ENCODE measurements at places on chromosomes 1 and 21.

- DNase-seq = no peak
Measured at GRCh38 chr1:210251680-210252490, 19.3 kb downstream of the SERTAD4 start.

- DNase-seq = no peak
Measured at GRCh38 chr1:8597455-8597854, 220.0 kb downstream of the RERE start.

DNA sequence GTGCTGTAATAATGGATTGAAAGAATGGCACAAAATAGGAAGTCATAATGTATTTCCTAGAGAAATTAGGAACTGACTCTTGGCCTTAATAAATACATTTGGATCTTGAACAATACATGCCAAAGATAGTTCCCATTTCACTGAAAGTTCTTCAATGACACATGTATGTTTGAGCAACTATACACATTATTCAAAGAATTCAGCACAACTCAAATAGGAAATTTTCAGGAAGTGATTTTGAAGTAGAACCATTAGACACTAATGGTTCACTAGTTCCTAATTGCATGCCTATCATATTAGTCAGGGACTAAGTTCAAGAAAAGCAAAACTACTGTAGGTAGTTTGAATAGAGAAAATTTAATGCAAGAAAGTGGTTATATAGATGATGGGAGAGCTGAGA, 404.7 kb downstream of the LMO4 start:
- no peak for DNase-seq

- no peak for DNase-seq
Measured at GRCh38 chr1:86472152-86472551, 3.4 kb downstream of the CLCA1 start.

GRCh38 chr1:193103759-193104501, 1.3 kb downstream of the GLRX2 start:
- no peak for DNase-seq

GRCh38 chr1:198662821-198663220, 24.0 kb downstream of the PTPRC start:
- no peak for DNase-seq

DNA sequence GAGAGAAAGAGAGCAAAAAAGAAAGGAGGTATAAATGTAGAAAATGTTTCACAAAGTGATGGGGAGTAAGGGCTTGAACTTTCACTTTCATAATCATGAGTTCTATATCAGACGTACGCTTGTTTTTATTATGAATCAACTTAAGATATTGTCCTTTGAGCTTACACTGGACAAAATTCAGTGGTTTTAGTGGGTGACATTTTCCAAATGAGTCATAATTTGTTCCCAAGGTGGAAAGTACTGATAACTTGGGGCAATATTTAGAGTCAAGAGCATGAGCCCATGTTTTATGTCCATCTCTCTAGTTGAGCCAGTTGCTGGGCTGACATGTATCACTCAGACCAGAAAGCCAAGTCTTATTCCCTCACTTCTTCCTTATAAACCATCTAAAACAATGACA, 161.6 kb downstream of the CHRM3 start:
- DNase-seq = no peak

- no peak for DNase-seq
Measured at GRCh38 chr1:44819196-44819607, 10.9 kb downstream of the BTBD19 start.

DNA sequence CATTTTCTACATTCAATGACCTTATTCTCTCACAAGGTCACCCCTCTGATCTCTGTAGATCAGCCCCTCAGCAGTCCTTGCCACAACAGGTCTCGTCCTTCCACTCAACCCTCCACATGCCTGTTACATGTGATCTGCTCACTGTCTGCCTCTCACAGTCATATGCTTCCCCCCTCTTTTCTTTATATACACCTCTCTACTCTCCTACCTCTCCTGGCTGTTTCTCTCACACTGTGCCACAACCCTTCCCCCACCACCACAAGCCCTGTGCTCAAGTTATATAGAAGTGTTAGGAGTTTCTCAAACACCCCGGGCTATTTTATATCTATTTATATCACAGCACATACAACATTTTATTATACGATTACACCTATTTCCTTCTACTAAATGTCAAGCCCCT, 12.6 kb downstream of the B3GALNT2 start:
- DNase-seq = no peak

DNA sequence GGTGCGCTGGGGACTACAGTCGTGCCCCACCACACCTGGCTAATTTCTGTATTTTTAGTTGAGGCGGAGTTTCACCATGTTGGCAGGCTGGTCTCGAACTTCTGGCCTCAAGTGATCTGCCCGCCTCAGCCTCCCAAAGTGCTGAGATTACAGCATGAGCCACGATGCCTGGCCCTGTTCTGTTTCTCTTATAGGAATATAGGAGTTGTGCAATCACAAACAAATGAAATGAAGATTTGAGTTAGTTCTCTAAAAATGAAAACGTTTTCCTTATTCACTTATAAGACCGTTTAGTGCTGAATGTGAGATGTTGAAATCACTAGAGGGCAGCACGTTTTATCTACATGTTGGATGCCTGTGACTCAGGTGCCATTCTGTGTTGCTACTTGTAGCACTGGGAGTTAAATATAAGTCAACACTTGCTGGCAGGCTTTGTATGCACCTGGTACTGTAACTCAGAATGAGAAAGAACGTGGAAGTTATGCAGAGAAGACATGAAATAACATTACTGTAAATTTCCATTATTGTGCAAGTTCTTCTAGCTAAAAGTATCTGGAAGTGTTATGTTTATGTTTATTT, 45.8 kb downstream of the MIGA1 start:
- no peak for DNase-seq

Data from cerebellar nuclear complex (tissue), 1 donor.